Gastroesophageal sphincter (tissue), 4 donors: ENCODE measurements at places on chromosomes 5 and 9. TPM values are rescaled to one million over a fixed set of nuclear protein-coding genes. Genes with fewer than 3 reads are reported as not detected.
A peak's percentile ranks its signal among the peaks of the same experiment; 100 is the strongest.

DNA sequence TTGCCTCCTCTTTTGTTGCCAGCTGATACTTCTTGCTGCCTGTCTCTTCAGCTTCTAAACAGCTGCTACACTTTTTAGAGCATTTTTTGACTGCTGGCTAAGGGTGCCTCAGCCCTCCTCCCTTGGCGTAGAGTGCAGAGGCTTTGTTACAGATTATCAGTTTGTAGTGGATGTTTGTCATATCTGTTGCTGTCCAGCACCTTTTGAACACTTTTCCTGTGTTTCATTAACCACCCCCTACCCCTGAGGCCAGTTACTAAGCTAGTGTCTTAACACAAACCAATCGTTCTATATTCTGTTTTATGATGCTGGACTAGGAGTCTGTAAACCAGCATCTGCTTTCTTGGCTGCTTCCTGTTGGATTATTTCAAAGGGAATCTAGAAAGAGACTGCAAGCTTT lies 441.5 kb downstream of the DNAH5 start:
- H3K4me3 ChIP-seq = no peak overlapping the region
- H3K27me3 ChIP-seq = no peaks in the 10 kb centered on the region
- H3K27ac ChIP-seq = no peak overlapping the region
- ATAC-seq = no peak
- no peaks in the 10 kb centered on the region for H3K4me1 ChIP-seq

- H3K27ac ChIP-seq = no peak overlapping the region
- H3K4me3 ChIP-seq = no peak overlapping the region
- ATAC-seq = no peak
- no peaks in the 10 kb centered on the region for H3K36me3 ChIP-seq
These were observed 452.5 kb upstream of the RIOK2 start for GRCh38 chr5:97635553-97635952.

- no peak for ATAC-seq
- H3K27me3 ChIP-seq = no peaks in the 10 kb centered on the region
- H3K36me3 ChIP-seq = no peaks in the 10 kb centered on the region
These were observed 505.4 kb downstream of the TMEM232 start for GRCh38 chr5:110221036-110221435.

DNA sequence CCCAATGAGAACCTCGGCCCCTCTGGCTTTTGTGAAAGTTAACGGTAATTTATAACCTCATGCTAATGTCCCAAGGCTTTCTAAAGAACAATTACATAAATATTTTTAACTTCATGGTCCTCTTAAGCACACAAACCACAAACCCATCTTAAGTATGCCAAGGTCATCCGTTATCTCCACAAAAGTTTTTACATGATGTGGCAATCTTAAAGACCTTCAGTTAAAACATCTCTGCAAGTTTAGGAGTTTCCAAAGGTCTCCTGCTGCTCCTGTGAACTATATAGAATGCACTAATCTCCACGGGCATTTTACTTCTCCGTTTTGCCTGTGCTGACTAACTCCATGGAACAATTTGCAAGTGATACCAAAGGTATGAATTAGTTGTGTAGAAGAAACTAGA lies 228.2 kb downstream of the TLE1 start:
- no peaks in the 10 kb centered on the region for H3K27me3 ChIP-seq
- no peak overlapping the region for H3K27ac ChIP-seq
- H3K36me3 ChIP-seq = no peaks in the 10 kb centered on the region
- no peak for ATAC-seq
- no peaks in the 10 kb centered on the region for H3K4me1 ChIP-seq
- no peak overlapping the region for H3K4me3 ChIP-seq

DNA sequence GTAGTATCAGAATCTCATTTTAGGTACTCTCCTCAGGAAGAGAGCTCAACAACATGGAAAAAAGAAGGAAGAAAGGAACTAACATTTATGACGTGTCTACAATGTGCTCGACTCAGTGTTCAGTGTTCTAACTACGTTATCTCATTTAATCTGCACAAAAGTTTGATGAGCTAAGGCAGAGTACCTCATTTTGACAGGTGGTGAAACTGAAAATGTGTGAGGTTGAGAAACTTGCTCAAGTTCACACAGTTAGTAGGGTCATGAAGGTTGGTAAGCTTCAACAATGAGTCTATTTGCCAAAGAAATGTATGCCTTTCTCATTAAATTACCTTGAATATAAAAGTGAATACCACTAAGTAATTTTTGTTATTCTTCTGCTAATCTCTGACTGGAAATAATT lies 165.1 kb downstream of the CAAP1 start:
- H3K27ac ChIP-seq = no peak overlapping the region
- no peak overlapping the region for H3K4me3 ChIP-seq
- H3K27me3 ChIP-seq = no peaks in the 10 kb centered on the region
- ATAC-seq = no peak
- H3K4me1 ChIP-seq = peaks cover 33% of the 10 kb centered on the region

- no peak overlapping the region for H3K4me3 ChIP-seq
- H3K36me3 ChIP-seq = peaks cover 17% of the 10 kb centered on the region
- ATAC-seq = no peak
- no peaks in the 10 kb centered on the region for H3K27me3 ChIP-seq
These were observed 79.0 kb upstream of the RETREG1 start for GRCh38 chr5:16695779-16696178.

- H3K36me3 ChIP-seq = no peaks in the 10 kb centered on the region
- H3K4me1 ChIP-seq = no peaks in the 10 kb centered on the region
- ATAC-seq = no peak
- no peak overlapping the region for H3K4me3 ChIP-seq
- no peaks in the 10 kb centered on the region for H3K27me3 ChIP-seq
- no peak overlapping the region for H3K27ac ChIP-seq
These were observed 206.2 kb downstream of the DCP2 start for GRCh38 chr5:113182658-113183344.

GRCh38 chr5:30667293-30667692 lies 526.2 kb upstream of the CDH6 start:
- H3K4me1 ChIP-seq = no peaks in the 10 kb centered on the region
- no peak for ATAC-seq
- H3K27ac ChIP-seq = no peak overlapping the region
- no peak overlapping the region for H3K4me3 ChIP-seq
- H3K36me3 ChIP-seq = no peaks in the 10 kb centered on the region

- no peak for ATAC-seq
- H3K4me1 ChIP-seq = no peaks in the 10 kb centered on the region
- no peak overlapping the region for H3K4me3 ChIP-seq
These were observed 172.5 kb downstream of the MPDZ start for GRCh38 chr9:13107008-13107407.

- ATAC-seq = no peak
- H3K27ac ChIP-seq = no peak overlapping the region
- no peak overlapping the region for H3K4me3 ChIP-seq
- peaks cover 27% of the 10 kb centered on the region for H3K27me3 ChIP-seq
These were observed 125.1 kb downstream of the BARX1 start for GRCh38 chr9:93830012-93830596.

DNA sequence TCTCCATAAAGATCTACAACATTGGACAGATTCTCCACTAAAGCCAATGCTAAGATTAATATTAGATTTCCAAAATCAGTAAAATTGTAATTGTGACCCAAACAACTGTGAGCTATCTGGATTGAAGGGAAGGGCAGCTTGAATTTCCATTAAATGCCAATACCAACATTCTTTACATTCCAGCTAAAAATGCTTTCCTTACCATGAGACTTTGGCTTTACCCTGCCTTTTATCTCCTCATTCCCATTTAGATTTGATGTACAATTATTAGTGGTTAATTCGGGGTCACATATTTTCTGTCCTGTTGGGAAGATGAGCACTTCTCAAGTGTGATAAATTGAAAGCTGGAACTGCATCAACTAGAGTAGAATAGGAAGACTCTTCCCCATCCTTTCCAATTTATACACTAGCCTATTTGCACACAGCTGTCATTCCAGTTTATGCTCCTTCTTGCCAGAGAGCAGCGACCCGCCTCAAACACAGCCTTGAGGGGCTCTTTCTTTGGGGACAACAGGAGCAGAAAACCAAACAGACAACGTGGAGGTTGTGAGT lies 33.1 kb upstream of the MYOT start:
- peaks cover 92% of the 10 kb centered on the region for H3K4me1 ChIP-seq
- H3K27me3 ChIP-seq = no peaks in the 10 kb centered on the region
- H3K36me3 ChIP-seq = no peaks in the 10 kb centered on the region
- no peak overlapping the region for H3K4me3 ChIP-seq

DNA sequence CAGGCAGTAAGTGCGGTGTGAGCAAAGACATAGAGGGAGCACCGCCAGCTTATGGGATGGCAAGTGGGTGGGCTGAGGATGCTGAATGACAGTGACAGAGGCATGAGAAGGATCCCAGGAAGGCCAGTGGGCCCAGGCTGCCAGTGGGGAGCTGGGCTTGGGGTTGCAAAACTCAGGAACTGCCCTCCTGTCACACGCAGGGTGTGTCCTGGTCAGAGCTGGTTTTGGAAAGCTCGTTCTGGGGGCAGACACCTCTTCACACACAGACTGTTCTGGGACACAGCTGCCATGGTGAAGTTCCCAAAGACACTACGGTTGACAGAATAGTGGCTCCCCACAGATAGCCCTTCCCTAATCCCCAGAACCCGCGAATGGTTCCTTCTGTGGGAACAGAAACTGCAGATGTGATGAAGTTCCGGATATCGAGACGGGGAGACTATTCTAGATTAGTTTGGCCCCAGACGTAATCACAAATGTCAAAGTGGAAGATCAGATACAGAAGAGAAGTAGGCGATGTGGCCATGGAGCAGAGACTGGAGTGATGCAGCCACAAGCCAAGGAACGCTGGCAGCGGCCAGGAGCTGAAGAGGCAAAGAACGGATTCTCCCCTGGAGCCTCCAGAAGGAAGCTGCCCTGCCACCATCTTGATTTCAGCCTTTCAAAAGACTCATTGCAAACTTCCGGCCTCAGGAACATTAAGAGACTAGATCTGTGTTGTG lies 159.0 kb downstream of the COL23A1 start:
- H3K27ac ChIP-seq = no peak overlapping the region
- H3K4me1 ChIP-seq = no peaks in the 10 kb centered on the region
- no peak for ATAC-seq
- no peak overlapping the region for H3K4me3 ChIP-seq
- no peaks in the 10 kb centered on the region for H3K27me3 ChIP-seq

DNA sequence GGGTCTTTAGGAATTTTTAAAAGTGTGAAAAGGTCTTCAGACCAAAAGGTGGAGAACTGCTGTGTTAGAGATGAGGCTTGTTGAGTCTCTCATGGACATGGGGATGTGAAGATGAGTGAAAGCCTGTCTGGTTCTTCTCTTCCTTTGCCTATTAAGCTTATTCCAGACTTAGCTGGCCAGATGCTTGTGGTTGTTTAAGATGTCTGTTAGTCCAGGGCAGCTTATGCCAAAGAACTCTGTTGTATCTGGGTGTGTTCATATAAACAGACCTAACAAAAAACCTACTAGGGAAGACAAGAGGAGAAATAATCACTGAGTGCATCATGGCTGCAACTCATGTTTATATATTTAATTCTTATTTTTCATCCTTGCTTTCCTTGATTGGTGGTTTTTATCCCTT lies 57.5 kb upstream of the NCS1 start:
- peaks cover 58% of the 10 kb centered on the region for H3K36me3 ChIP-seq
- H3K4me1 ChIP-seq = peaks cover 59% of the 10 kb centered on the region
- no peaks in the 10 kb centered on the region for H3K27me3 ChIP-seq
- H3K27ac ChIP-seq = no peak overlapping the region
- H3K4me3 ChIP-seq = no peak overlapping the region

- no peaks in the 10 kb centered on the region for H3K4me1 ChIP-seq
- ATAC-seq = no peak
- no peaks in the 10 kb centered on the region for H3K36me3 ChIP-seq
- H3K27ac ChIP-seq = no peak overlapping the region
- no peak overlapping the region for H3K4me3 ChIP-seq
These were observed 66.0 kb upstream of the ORM1 start for GRCh38 chr9:114256827-114257328.

DNA sequence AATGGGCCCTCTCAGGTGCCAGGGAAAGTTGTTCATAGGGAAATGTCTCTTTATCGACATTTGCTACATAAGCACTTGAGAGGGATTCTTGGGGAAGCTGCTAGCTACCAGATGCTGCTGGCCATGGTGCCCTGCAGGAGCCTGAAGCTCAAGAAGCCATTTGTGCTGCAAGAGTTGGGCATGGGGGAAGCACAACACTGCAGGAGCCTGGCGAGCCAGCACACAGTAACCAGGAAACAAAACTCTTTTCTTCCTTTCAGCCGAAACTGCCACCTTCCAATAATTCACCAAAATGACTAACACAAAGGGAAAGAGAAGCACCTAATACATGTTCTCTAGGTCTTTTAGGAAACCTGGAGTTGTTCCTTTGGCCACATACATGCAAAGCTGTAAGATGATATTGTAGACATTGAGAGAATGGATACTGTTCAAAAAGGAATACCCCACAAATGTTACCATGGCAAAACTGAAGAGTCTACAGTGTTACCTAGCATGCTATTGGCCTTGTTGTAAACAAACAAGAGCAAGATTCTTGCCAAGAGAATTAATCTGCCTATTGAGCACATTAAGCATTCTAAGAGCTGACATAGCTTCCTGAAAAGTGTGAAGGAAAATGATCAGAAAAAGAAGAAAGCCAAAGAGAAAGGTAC lies 26.1 kb upstream of the LARP1 start:
- no peak overlapping the region for H3K27ac ChIP-seq
- no peaks in the 10 kb centered on the region for H3K4me1 ChIP-seq
- no peak overlapping the region for H3K4me3 ChIP-seq
- no peaks in the 10 kb centered on the region for H3K27me3 ChIP-seq
- no peaks in the 10 kb centered on the region for H3K36me3 ChIP-seq

DNA sequence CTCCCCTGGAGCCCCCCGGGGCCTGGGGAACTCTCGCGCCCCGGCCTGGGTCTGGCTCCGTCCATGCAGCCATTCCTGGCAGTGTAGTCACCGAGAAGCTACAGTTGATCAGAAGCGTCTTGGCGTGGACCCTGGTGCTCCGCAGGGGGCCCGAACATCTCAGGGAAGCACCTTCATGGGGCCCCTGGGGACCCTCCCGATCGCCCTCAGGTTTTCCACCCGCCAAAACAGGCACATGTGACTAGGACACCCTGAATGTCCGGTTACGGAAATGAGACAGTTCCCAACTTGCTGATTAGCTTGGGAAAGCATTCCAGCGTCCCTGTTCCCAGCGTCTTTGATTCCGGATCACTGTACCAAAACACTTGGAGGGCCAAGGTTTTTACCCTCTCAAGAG lies 472 bp downstream of the FBXO4 start:
- peak overlapping the region; percentile 84 for H3K4me3 ChIP-seq
- peak overlapping the region; percentile 91 for H3K27ac ChIP-seq
- H3K4me1 ChIP-seq = no peaks in the 10 kb centered on the region
- no peaks in the 10 kb centered on the region for H3K27me3 ChIP-seq
- H3K36me3 ChIP-seq = no peaks in the 10 kb centered on the region

- H3K36me3 ChIP-seq = no peaks in the 10 kb centered on the region
- ATAC-seq = no peak
- no peak overlapping the region for H3K27ac ChIP-seq
- H3K27me3 ChIP-seq = peaks cover 12% of the 10 kb centered on the region
- H3K4me3 ChIP-seq = no peak overlapping the region
- no peaks in the 10 kb centered on the region for H3K4me1 ChIP-seq
These were observed 117.8 kb downstream of the PTTG1 start for GRCh38 chr5:160539431-160539830.

The PNPLA7 gene
- 4.1 TPM for total RNA-seq

The KIF20A gene
- 2.0 TPM for total RNA-seq

The PCDHB5 gene
- total RNA-seq = 7.5 TPM

The TMEM161B gene
- total RNA-seq = 24.7 TPM

The PCDHA13 gene
- total RNA-seq = 1.3 TPM

The FCN2 gene
- not detected for total RNA-seq

The HRCT1 gene
- 32.7 TPM for total RNA-seq

The ST8SIA4 gene
- total RNA-seq = 3.6 TPM
